ENCODE measurements at places on chromosomes 12 and 14. TPM values are rescaled to one million over a fixed set of nuclear protein-coding genes. Genes with fewer than 3 reads are reported as not detected.
A peak's percentile ranks its signal among the peaks of the same experiment; 100 is the strongest.

GRCh38 chr12:85920324-85920947 lies 46.3 kb downstream of the NTS start:
- H3K36me3 ChIP-seq = no peaks in the 10 kb centered on the region
- no peak overlapping the region for H3K4me3 ChIP-seq
- H3K4me1 ChIP-seq = no peaks in the 10 kb centered on the region
- no peak overlapping the region for H3K27ac ChIP-seq
- no peaks in the 10 kb centered on the region for H3K27me3 ChIP-seq

DNA sequence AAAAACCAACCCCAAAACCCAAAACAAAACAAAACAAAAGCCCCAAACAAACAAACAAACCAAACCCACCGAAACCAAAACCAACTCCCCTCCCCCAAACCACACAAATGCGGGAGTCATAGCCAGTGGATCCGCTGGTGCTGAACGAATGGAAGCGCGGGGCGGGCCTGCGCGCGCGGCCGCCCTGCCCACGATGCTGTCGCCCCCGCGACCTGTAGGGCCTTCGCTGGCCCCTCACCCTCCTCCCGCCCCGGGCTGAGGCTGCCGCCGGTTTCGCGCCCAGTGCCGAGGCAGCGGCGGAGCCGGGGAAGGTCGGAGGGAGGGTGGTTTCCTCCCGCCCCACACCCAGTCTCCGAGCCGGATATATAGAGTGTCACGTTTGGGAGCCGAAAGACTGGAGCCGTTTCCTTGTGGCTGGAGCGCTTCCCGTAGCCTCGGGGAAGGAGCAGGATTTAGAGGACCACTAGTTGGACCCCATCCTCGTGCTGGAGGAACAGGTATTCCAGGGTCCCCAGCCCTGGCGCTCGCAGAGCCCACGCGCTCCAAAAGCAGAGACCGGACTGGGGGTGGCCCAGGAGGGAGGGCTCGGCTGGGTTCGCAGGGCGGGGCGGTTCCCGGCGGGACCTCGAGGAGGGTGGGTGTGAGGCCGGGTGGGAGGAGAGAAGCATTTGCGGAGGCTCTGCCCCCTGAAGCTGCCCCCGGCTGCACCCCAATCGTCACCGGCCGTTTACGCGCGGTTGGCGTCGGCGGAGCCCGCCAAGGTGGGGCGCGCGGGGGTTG lies at the start of gene FAR2:
Gene FAR2, plus strand, starts transcription at position 368 of the 780 bp plus-strand sequence. CDS start 121,172 bp downstream, outside the sequence.
- H3K27ac ChIP-seq = peak within 1 kb of the TSS; percentile 84
- H3K4me1 ChIP-seq = peaks cover 29% of the 10 kb centered on the region
- H3K4me3 ChIP-seq = peak within 1 kb of the TSS; percentile 73
- no peaks in the 10 kb centered on the region for H3K27me3 ChIP-seq
- DNase-seq = peak; percentile 77

GDF3 gene
- not detected for total RNA-seq

GRCh38 chr12:123075646-123076171 lies 75.2 kb downstream of the PITPNM2 start:
- H3K27me3 ChIP-seq = no peaks in the 10 kb centered on the region
- DNase-seq = peak; percentile 33
- no peak overlapping the region for H3K4me3 ChIP-seq

GRCh38 chr12:14540801-14541462 lies 26.8 kb downstream of the PLBD1 start:
- H3K27me3 ChIP-seq = no peaks in the 10 kb centered on the region
- H3K36me3 ChIP-seq = no peaks in the 10 kb centered on the region
- DNase-seq = no peak
- H3K4me3 ChIP-seq = no peak overlapping the region
- no peak overlapping the region for H3K27ac ChIP-seq

- H3K36me3 ChIP-seq = no peaks in the 10 kb centered on the region
- H3K4me1 ChIP-seq = no peaks in the 10 kb centered on the region
- no peak overlapping the region for H3K4me3 ChIP-seq
- no peak for DNase-seq
Observed at GRCh38 chr12:124700810-124701592, 133.6 kb upstream of the NCOR2 start.
